ENCODE measurements at places on chromosomes 1 and 21.

DNA sequence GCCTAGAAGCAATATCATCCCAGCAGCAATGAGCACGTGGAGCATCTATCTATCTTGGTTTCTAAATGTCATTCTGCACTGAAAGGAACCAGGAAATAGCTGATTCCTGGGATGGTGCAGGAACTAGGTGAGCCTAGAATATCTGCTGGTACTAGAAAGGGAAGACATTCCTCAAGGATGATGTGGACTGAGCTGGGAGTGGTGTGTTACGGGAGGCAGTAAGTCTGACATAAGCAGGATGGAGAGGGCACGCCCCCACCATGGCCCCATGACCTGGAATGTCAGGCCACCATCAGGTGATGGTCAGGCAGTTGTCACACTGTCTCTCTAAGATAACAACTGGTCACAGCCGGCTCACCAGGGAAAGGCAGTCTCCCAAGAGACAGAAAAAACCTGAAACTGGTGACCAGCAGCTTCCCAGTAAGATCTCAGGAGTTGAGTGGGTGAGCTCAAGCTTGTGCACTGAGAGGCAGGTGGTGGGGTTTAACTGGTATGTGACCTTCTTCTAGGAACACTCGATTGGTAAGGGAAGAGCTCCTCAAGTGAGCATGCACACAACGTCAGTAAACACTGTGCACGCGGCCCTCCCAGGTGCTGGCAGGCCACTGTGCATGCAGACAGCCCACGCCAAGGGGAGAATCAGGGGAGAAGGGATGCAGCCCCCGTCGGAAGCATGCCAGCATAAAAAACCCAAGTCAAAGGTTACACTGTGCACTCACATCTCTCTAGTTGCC is 148.7 kb downstream of the ADSS2 start:
- DNase-seq, result no peak

- DNase-seq, result no peak
Observed at GRCh38 chr1:19061798-19062197, 105.3 kb upstream of the IFFO2 start.

GRCh38 chr1:68346188-68346808 is 103.5 kb downstream of the RPE65 start:
- no peak for DNase-seq

DNA sequence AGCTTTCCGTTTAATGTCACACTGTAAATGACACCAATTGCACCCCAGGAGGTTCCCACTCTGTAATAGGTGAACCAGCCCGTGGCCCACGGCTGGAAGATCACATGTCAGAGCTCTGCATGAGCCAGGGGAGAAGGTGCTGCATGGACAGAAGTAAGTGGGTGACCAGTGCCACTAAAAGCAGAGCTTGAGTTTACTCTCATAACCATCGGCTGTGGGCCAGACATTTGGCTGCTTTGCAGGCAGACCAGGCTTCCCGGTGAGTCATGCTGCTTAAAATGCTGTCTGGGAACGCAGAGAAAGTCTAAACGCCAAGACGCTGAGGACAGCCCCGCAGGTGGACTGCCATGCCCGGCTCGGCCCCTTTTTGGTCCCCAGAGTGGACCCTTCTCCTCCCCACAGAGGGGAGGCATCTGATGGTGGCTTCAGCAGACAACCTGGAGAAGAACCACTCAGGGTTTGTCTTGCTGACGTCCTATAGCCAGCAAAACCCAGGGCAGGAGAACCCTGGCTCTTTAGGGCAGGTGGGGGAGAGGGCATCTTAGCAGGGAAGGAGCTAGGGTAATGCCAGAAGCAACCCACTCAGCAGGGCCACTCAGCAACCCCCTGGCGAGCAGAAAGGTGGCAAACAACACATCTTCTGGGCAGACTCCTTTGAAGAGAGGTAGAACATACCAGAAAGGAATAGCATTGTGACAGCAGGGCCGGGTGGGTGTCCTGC is 7.3 kb downstream of the KIAA2013 start:
- no peak for DNase-seq

DNA sequence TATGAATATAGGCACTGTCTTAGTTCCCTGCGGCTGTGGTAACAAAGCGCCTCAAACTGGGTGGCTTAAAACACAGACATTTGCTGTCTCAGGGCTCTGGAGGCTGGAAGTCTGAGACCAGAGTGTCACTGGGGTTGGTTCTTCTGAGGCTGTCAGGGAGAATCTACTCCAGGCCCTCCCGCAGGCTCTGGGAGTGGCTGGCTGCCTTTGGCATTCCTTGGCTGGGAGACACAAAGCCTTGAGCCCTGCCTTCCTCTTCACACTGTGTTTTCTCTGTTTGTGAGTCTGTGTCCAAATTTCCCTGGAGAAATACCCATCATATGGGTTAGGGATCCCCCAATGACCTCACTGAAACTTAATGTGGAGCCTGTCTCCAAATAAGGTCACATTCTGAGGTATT is 38.5 kb downstream of the B3GALT5 start:
- no peak for DNase-seq

Data from stimulated activated CD4-positive, alpha-beta T cell treated with anti-CD3 and anti-CD28 coated beads, Interleukin-15, amount 100 ng/mL, for 24 hours (primary cell).